ENCODE measurements at places on chromosomes 12 and 14. TPM values are rescaled to one million over a fixed set of nuclear protein-coding genes. Genes with fewer than 3 reads are reported as not detected.

The VPS29 gene
- total RNA-seq: 41.3 TPM

The YBX3 gene
- 176 TPM for total RNA-seq

The TAS2R19 gene
- total RNA-seq: not detected

The AKAP5 gene
- total RNA-seq: 0.08 TPM

The AMN gene
- total RNA-seq: 0.08 TPM

The IAPP gene
- not detected for total RNA-seq

The BCL7A gene
- 3.4 TPM for total RNA-seq

Data from epithelial cell of alveolus of lung (primary cell).